ENCODE measurements at places on chromosomes 3 and 15.

GRCh38 chr3:46825450-46825849 is 37.8 kb downstream of the MYL3 start:
- DNase-seq: no peak

DNA sequence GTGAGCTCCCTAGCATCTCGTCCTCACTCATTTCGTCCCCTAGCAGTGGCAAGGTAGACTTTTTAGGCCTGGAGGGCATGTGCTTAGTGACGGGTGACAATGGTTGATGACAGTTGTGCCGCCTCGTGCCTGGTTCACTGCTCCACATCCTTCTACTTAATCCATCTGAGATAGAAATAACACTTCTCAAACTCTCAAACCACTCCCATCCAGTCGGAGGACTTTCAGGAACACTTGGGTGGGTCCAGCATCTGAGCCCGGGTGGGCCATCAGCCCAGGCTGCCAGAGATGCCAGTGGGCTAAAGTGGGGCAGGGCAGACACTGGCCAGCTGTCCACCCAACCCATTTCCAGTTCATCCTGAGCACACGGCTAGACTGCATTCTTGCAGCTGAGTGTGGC is 79.7 kb upstream of the SMAD3 start:
- no peak for DNase-seq

DNA sequence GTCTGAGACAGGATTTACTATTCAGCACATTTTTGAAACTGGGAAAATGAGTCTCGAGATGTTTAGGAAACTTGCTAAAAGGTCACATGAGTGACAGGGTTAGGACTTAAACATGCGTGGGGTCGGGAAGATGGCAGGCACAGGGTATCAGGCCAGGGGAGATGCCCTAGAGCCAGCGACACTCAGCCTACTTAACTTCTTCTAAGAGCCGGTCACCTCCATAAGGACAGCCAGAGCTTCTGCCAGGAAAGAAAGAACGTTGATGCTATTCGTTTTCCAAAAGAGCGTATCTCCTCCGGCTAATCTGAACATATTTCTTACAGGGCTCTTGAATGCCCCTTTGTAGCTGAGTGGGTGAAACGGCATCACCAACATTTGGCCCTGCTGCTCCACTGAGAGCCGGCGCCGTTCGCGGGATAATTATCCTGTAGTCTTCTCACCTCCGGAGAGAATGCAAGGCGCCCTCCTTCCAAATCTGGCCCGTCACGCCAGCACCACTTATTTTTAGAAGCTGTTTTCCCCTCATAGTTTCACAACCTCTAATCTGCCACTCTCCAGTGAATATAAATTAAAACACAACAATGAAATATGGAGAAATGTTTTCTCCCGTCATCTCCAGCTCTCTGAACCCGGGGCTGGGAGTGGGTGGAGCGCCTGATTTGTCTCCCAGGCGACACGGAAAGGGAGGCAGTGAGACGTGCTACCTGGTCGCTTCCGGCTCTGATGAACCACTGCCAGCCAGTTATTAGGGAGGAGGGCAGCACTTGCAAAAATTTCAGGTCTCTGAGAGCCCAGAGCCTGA is 58.5 kb downstream of the LIPC start:
- no peak for DNase-seq

- peak; percentile 72 for DNase-seq
Observed at GRCh38 chr3:100002599-100003350, 111.5 kb downstream of the FILIP1L start.

- no peak for DNase-seq
Observed at GRCh38 chr3:48492461-48493202, 11.3 kb downstream of the SHISA5 start.

- peak; percentile 17 for DNase-seq
Observed at GRCh38 chr3:10437995-10438901, 67.1 kb downstream of the ATP2B2 start.

- no peak for DNase-seq
Observed at GRCh38 chr3:129548104-129548965, 5.4 kb downstream of the H1-8 start.

DNA sequence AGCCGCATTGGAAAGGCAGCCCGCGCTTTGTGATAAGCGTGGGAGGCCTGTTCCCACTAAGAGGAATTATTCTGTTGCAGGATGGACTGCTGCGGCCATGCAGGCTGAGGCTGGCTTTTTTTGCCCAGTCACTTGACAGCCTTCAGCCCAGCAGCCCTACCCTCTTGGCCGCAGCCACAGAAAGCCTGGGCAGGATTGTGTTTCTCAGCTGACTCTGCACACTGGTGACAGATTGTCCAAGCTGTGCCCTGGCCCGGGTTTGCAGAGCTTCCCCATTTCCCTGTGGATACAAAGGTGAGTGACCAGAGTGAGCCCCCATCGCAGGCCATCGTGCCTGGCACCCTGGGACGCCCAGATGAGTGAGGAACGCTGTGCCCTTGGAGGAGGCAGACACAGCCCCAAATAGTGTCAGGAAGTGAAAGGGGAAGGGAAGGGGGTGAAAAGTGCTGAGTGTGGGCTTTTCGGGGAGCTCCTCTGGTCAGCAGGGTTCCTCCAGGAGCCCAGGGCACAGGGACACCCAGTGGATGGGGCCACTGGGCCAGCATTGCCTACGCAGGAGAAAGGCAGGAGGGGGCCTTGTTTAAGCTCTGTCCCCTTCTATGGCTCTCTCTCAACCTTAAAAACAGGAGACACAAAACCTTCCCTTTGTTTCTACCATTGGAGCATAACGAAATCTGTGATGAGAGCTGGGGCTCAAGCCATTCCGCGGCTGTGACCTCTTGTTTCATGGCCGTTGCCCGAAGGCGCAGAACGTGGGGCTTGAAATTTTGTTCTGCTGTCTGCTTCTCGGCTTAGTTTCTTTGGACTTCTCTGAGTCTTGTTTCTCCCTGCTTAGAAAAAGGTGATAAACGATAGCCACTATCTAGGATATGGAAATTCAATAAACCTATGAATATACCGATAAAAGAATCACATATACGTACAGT is 91.5 kb upstream of the MEF2A start:
- no peak for DNase-seq

Data from GM04504 (cell line).